ENCODE measurements at places on chromosomes 16 and 17.

DNA sequence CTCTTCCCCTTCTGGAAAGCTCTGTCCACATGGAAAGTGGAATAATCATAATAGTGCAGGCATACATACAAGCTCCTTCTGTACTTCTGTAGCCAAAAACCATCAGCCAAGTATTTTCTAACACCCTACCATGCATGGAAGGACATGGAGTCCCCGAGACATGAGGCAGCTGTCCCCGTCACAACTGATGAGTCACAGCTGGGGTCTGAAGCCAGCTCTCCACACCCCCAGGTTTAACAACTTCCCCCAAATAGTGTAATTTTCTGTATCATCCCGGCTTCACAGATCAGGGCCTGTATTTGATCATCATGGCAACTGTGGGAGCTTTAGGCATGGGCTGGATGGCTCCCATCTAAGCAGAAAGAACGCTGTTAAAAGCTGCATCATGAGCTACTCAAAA, 16.6 kb downstream of the C16orf96 start:
- no peak for DNase-seq

GRCh38 chr16:85182286-85182685, 70.0 kb upstream of the CIBAR2 start:
- DNase-seq = no peak

DNA sequence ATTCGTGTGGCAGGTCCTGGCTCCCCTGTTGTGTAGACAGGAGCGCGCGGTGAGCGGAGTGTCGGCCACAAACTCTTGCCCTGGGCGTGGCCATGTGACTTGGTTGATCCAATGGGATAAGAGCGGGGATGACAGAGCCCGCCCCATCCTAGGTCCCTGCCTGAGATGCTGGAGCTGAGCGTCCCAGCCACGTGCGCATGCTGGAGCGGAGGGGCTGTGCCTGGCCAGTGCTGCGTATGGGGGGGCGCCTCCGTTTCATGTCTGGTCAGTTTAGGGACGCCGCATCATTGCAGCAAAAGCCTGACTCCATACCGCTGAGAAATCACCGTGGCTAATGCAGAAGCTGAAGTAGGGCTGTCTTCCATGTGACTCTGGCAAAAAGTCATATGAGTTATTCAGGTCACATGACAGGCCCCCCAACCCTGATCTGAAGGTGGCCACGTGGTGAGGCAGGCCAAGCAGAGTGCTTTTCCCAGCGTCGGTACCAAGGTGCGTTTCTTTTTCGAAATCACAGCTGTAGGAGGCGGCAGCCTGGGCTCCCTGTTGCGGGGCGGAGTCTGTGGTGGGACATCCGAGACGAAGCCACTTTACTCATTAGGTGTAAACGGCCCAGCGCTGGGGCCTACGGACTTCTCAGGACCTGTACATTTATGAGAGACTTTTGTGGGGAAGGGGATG, 22.5 kb downstream of the HSBP1 start:
- DNase-seq = no peak

DNA sequence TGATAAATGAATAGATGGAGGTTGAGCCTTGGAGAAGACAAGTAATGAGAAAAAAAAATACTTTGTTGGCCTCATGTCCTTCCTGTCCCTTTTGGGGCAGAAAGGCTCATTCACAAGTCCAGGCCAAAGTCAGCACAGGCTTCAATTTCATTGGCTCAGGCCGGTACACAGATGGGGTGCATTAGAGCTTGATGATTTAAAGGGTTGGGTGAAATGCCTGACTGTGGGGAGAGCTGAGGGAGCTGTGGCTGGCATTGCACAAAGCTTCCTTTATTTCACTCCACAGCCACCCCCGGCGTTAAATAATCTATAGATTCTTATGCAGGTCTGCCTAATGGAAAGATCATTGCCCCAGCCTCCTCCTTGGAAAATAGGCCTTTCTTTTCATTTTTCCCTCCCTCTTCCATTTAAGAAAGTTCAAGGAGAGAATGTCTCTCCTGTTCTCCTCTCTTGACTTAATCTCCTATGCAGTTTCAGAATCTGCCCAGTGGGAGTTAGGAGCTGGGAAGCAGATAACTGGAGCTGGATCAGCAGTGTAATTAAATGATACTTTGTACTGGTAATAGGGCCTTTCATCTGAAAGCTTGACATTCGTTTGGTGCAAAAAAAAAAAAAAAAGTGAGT, 24.4 kb downstream of the YPEL2 start:
- no peak for DNase-seq

DNA sequence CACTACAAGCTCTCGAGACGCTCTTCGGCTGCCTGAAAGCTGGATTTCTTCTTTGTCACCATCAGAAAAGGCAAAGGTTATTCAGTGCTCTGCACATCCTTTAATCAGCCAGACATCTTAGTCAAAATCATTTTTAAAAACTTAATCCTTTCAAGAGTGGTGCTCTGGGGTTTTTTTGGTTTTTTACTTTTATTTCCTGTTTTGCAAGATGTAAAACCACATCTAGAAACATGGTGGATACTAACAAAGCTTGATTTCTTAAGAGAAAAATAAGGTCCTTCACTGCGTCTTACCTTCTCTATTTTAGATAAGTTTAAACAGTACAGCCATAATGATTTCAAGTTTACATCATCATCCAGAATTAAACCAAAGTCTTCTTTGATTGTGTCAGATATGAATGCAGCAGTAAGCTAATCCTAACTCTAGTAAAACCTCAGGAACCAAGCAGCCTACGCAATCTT, 6.3 kb downstream of the ANKRD11 start:
- no peak for DNase-seq

DNA sequence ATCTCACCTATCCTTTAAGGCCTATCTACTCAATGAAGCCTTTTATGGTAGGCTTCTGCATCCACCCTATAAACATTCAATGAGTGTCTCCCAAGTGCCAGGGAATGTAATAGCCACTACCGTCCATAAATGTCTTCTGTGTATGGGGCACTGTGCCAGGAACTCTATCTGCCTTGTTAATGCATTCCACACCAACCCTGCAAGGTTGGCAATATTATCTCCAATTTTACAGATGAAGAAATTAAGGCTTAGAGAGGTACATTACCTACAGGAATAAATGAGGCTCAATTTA, 20.0 kb downstream of the MAP3K14 start:
- DNase-seq = no peak

GRCh38 chr16:82784573-82784968, 157.8 kb downstream of the CDH13 start:
- no peak for DNase-seq

DNA sequence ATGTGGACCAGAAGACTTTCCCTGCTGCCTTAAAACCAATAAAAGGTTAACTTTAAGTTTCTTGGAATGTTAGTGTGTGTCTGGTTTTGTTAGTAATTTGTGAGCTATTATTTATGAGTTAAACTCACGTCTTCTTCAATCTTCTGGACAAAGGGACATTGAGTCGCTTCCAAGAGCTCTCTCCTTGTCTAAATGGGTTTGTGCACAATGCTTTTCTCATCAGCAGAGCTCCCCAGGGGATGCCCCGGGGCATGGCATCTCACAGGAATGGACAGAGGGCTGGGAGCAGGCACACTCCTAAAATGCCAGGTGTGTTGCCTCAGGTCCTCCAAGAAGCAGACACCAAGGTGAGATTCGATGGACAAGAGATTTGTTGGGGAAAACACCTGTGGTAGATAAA, 90.5 kb downstream of the RGS9 start:
- no peak for DNase-seq

DNA sequence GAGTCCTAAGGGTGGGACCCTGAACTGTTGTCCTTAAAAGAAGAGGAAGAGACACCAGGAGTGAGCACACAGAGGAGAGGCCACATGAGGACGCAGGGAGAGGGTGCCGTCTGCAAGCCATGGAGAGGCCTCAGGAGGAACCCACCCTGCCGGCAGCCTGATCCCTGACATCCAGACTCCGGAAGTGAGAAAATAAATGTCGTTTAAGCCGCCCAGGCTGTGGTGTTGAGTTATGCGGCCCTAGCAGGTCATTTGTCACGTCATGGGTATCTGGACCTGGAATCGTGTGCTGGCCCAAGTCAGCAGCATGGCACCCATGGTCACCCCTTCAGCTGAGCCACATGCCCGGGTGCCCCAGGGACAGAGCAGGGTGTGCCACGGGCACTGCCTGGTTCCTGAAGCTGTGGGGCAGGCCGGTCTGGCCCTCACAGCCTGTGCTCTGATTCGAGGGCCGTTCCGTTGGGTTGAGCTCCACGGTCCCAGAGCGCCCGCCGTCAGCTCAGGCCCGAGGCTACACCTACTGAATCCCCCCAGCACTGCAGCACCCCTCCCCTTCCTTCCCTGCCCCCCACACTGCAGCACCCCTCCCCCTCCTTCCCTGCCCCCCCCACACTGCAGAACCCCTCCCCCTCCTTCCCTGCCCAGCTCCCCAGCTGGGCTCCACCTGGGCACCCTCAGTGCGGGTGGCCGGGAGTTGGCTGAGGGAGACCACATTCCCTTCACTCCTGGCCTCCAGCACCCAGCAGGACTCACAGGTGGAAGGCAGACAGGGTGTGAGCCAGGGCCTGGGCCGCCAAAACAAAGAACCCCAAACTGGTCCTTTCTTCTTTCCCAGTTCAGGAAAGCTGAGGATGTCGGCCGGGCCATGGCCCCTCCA, 2.7 kb upstream of the CCDC57 start:
- DNase-seq = no peak

DNA sequence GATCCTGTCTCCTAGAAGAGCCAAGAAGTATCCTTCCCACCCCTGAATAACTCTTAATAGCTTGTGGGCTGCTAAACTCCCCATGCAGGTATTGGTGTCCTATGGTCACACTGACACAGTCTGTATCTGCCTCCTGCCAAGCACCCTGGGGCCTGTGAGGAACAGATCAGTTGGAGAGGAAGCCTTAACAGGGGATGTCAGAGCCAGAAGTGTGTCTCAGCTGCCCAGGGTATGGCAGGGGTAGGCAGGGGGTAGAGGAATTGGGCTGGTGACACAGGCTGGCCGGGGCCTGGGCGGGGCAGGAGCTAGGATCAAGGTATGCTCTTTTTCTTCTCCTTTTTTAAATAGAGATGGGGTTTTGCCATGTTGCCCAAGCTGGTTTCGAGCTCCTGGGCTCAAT, 44.7 kb downstream of the DDX19A start:
- no peak for DNase-seq

DNA sequence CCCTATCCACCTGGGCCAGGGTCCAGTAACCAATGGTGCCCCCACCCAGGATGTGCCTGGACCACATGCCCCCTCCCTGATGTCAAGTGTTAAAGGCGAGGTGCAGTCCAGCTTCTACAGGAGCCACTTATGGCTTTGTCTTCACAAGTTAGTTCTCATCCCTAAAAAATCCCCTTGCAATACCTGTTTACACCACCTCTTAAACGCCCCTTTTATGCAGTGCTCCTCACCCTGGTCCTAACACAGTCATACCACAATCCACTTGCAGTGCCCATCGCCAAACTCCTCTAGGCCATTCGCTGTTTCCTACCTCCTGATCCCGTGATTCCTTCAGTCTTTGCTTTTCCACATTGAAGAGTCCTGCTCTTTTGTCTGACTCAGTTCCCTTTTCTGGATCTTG, 7.1 kb downstream of the GLYR1 start:
- DNase-seq = no peak

GRCh38 chr17:69357701-69358100, 30.8 kb upstream of the ABCA5 start:
- DNase-seq = no peak

GRCh38 chr16:21717608-21718007, 53.8 kb downstream of the OTOA start:
- no peak for DNase-seq

DNA sequence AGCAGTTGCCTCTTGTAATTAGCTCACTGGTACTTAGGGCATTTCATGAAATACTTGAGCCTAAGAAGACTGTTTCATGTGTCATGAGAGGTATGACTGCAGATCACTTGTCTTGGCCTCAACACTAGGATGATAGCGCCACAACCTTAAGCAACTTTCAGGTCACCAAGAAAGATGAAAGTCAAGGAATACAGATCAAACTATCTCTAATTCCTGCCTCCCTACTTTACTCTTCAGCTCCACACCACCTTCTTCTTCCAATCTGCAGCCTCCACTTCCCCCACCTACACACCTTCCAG, 28.0 kb downstream of the GNA13 start:
- no peak for DNase-seq

GRCh38 chr16:85994492-85995490, 95.8 kb downstream of the IRF8 start:
- DNase-seq = no peak

- DNase-seq = no peak
These were observed 883 bp downstream of the USH1G start for GRCh38 chr17:74922172-74922571.

- no peak for DNase-seq
These were observed 8.3 kb upstream of the CHD3 start for GRCh38 chr17:7880076-7880868.

DNA sequence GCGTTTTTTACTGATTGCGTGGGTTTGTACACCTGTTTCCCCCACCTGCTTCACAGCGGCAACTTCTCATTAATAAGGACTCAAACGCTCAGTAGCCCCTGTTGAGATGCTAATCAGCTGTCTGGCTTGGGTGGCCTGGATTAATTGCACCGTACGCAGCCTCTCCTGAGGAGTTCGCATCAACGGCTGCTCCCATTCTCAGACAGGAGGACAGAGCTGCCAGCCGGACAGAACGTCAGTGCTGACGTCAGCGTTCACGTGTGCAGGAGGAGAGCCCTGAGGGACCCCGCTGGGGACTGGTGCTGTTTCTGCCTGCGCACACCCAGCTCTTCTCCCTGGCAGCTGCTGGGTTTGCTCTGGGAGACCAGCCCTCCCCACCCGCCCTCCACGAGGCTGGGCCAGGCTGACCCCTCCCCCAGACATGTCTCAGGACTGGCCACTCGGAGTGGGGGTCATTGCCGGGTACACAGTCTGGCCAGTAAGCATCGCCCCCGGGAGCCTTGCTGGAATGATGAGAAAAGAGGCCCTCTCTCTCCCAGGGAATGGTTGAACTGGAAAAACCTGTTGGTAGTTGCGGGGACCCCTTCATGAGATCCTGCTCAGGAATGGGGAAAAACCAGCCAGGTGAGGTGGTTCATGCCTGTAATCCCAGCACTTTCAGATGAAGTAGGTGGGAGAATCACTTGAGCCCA, 5.7 kb upstream of the BANP start:
- DNase-seq = no peak

DNA sequence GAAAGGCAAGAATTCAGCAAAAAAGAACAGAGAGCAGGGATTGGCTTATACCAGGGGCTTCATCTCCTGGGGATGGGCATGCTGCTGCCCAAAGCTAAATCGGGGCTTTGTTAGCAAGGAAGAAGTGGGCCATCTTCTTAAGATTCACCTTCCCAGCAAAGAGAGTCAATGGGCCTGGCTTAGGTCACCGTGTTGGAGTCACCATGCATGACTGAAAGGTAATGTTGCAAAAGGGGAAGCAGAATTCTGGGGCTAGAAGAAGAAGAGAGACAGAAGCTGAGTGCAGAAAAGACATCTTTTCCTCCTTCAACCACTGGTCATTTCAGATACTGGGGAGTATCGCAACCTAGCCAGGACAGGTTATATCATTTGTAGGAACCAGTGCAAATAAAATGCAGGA, 76.3 kb upstream of the KIFC3 start:
- DNase-seq = no peak

GRCh38 chr17:8080799-8081219, 6.7 kb downstream of the ALOX12B start:
- no peak for DNase-seq

All from activated T-helper 1 cell treated with Interleukin-2 at 50 U/mL for 16 hours (primary cell).